ENCODE measurements at places on chromosomes 2 and 18.

DNA sequence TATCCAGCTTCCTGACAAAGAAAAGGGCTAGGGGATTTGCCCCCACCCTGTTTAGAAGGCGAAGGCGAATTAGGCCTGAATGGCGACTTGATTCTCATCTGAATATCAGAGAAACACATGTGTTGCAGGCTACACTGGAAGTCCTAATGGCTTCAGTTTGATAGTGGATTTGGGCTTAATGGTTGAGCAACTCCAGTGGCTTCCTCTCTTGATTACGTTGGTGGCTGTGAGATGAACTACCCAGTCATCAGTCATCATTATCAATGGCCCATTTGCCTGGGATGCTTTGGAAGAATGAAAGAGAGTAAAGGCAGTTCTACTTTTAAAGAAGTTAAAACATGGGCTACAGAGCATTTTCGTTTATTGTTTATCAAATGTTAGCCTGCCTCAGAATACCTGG, 60.9 kb upstream of the IL1R1 start:
- no peak for DNase-seq

GRCh38 chr18:22005191-22005841, 164.1 kb upstream of the GATA6 start:
- DNase-seq, result peak; percentile 43

- no peak for DNase-seq
Observed at GRCh38 chr2:107633580-107634147, 193.0 kb upstream of the RGPD4 start.

DNA sequence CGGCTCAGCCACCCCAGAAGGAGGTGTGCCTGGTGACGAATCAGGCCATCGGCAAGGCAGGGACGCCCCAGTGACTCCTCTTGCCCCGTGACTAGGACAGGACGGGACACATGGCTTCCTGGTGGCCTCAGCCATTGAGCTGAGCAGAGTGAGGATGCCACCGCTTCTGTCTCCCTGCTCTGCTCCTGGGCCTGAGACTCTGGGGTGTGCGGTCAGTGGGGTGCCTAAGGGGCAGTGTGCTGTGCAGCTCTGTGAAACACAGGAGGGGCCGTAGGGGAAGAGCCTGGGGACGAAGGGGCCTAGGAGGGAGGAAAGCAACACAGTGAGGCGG, 24.3 kb downstream of the IGFBP5 start:
- no peak for DNase-seq

DNA sequence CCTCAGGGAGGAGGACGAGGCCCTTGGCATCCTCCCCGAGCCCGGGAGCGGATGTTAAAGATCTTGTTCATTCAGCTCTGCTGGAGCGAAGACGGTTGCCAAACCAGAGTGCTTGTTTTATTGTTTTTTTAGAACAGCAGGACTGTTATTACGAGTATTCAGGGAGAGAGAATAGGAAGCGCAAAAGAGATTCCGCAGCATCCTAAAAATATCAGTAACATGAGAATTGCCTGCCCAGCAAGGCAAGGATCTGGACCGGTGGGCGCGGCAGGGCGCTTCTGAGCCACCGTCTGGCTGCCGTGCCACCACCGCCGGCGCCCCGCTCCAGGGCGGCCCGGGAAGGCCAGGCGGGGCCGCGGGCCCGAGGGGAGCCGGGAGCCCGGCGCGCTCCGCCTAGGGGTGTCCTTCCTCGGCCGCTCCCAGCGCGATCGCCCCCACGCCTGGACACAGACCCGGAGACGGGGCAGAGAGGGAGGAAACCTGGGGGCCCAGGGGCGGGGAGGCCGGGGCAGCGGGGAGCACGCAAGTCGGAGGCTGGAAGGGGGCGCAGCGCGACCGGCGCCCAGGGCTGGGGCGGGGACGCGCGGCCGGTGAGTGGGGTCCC, 843 bp downstream of the CYS1 start:
- peak; percentile 44 for DNase-seq
